ENCODE measurements at places on chromosomes 2 and 18.

GRCh38 chr2:234977228-234977679 is 25.4 kb downstream of the SH3BP4 start:
- no peak for DNase-seq

- DNase-seq = peak; percentile 26
Observed at GRCh38 chr18:59056706-59057492, 82.8 kb upstream of the SEC11C start.

DNA sequence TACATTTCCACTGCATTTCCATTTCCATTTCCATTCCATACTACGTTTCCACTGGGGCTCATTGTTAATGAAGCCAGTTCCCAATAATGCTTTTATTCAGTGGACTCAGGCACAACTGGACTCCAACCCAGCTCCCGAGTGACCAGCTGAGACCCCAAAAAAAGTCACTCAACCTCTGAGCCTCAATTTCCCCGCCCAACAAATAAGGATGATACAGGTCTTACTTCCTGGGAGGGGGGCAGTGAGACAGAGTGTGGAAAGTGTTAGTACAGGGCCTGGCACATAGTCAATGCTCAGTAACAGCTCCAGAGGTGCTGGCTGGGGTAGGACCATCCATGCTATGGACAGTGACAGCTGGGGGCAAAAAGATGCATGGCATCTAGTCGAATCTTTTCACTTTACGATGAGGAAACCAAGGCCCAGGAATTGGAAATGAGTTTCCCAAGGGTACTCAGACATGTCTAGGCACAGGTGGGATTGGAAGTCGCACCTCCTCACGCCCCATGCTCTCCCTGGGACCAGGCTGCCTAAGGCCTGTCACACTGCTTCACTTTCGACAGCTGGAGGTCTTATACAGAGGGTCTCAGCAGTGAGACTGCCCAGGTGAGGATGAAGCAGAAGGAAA is 226.5 kb downstream of the ANAPC1 start:
- no peak for DNase-seq

- no peak for DNase-seq
Observed at GRCh38 chr2:192499476-192499875, 304.7 kb upstream of the TMEFF2 start.

GRCh38 chr2:46299365-46300263 is 2.4 kb downstream of the EPAS1 start:
- no peak for DNase-seq

DNA sequence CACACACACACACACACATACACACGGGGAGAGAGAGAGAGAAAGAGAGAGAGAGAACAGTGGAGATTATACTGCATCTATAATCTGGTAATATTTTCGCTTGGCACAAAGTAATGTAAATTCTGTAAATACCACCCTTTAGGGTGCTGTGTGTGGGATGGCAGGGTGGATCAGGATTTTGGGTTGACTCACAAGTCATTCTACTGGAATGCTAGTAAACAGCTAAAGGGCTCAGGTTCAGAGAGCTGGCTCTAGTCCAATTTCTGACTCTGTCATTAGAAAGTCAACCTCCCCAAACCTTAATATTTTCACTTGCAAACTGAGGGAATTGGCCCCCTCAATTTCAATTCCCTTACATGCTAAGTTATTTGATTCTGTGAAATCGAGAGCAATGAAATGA is 308.3 kb downstream of the TSN start:
- DNase-seq = no peak

- DNase-seq = no peak
Observed at GRCh38 chr2:210528716-210529115, 27.7 kb upstream of the CPS1 start.

DNA sequence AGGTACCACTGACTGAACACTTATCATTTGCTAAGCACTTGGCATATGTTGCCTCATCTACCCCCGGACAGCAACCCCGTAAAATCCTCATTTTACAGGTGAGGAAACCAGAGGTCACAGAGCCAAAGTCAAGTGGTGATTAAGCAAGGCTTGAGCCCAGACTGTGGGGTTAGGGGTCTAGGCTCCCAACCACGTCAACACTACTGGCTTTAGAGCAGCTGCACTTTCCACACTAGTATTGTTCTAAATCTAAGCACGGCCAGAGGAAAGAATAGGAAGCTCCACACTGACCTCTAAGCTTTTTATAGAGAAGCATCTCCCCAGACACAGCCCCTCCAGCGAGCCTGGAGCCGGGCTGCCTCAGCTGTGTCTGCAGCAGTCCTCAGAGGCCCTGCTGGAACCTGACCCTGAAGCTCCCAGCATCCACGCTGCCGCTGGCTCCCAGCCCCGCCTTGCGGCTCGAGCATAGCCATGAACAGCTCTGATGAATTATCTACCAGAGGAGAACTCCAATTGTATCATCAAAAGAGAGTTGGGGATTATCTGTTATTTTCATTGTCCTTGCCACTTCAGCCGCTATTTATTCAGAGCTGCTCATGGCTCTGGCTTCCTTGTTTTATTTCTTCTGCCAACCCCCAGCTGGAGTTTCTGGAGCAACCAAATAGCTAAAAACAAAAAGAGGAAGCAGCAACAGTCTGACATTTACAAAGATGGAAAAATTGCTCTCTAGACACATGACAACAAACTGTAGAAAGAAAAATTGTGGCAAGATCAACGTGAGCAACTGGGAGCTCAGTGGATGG is 62.2 kb upstream of the RTN4 start:
- no peak for DNase-seq

DNA sequence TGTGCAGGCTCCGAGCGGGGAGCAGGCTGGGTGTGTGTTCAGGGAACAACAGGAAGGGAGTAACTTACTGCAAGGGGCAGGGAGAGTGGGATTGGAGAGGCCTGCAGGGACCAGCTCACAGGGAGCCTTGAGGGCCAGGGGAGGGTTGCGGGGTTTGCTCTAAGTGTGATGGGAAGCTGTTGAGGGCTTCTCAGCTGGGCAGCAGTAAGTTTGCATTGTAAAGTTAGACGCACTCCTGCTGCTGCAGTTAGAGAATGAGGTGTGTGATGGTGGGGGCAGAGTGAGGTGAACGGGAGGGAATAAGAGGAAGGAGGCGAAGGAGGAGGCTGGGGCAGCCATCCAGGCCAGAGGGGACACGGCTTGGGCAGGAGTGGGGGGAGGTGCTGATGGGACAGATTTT is 53.4 kb downstream of the BOLA3 start:
- DNase-seq = no peak

GRCh38 chr2:8489221-8489620 is 192.6 kb upstream of the ID2 start:
- DNase-seq = no peak

DNA sequence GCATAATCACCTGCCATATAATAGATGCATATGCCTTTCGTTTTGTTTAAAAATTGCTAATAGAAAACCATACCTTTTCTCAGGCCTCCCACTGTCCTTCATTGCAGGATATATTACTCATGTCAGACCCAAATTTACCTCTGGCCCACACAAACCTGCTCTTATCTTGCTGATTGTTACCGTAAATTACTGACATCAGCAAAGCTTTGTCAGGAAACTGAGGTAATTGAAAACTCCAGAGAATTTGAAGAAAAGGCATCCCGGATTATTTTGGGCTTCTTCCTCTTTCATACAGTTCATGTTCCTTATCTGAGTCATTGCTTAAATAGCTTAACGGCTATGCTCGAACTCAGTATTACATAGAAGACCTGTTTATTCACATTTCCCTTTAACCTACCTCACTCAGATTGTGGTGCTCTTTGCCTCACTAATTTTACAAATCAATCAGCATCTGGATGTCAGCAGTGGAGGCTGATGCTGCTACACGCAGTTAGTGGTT is 145.7 kb downstream of the ZEB2 start:
- DNase-seq = no peak
